ENCODE measurements at places on chromosomes 7 and 10.

- DNase-seq: no peak
These were observed 69.0 kb downstream of the CREB3L2 start for GRCh38 chr7:137932881-137933269.

DNA sequence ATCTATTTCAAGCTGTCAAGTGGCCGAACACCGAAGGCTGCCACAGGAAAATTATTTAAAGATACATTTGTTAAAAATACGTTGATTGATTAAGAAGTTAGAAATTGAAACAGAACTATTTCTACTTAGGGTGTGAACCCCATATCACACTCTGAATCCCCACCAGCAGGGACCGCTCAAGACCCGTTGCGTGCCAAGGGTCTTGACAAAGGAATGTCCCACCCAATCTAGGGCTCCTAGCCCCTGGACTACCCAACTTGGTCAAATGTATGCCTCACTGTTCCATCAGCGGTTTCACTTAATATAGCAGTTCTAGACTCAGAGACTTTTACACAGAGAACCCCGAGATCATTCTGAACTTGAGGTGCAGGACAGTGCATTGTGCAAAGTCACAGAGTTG is 11.6 kb upstream of the PFKFB3 start:
- no peak for DNase-seq

GRCh38 chr7:99112097-99112496 is 31.8 kb downstream of the SMURF1 start:
- DNase-seq: no peak

DNA sequence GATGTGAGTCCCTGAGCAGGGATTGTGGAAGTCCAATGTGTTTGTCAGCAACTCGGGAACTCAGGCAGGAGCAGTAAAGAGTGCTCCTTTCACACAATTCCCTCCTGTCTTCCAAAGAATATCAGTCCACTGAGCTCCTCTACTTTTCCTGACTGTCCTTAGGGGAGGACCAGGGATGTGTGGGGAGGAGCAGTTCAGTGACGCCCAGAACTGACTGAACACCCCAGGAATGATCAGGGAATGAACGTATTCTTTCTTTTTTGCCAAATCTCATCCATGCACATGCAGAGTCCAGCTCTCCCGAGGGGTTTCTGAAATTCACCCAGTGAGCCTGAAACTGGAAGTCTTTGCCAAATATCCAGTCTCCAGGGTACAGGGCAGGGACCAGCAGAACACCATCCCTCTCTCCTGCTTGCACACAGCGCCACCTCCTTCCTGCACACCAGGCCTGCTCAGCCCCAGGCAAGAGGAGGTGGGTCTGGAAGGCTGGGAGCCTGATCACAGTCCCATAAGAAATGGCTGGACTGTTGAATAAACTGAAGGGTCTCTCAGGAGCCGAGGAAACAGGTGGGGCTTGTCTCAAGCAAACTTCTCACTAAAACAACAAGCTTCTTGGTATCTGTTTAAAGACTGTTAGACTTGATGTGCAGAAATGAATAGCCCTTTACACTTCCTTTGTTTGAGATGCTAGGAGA is 294.7 kb downstream of the C7orf25 start:
- no peak for DNase-seq

DNA sequence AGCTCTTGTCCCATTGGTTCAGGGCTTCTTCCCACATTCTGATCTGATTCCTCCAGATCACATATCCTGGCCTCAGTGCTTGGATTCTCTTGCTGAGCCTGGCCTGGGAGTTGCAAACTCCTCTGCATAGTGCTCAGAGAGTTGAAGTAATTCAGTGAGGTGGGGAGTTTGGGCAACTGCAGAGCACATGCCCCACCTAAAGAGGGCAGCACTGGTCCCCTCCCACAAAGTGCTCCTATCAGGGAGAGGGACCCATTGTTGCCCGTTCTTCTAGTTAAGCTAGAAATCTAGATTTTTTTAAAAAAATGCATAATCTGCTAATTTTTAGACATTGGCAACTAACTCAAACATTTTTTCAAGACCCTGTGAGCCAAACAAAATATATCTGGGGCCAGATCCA is 45.1 kb downstream of the CHN2 start:
- DNase-seq: peak; percentile 41

DNA sequence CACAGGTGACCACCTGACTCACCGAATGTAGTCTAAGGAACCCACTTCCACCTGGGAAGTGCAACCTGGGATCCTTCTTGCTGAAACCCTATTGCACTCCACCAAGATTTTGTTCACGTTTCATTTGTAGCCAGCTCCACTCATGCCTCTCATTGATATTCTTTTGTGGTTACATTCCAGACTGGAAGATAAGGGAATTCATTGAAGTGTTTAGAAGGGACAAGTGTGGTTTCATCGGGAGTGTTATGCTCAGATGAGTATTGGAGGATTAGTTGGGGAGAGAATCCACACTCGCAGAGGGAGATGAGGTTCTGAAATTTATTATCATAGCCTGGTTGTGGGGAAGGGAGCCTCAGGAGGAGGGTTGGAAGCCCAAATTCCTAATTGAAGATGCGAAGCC is 320.4 kb downstream of the KCNMA1 start:
- no peak for DNase-seq

GRCh38 chr10:101214446-101215396 is 14.5 kb downstream of the LBX1 start:
- DNase-seq: peak; percentile 72

DNA sequence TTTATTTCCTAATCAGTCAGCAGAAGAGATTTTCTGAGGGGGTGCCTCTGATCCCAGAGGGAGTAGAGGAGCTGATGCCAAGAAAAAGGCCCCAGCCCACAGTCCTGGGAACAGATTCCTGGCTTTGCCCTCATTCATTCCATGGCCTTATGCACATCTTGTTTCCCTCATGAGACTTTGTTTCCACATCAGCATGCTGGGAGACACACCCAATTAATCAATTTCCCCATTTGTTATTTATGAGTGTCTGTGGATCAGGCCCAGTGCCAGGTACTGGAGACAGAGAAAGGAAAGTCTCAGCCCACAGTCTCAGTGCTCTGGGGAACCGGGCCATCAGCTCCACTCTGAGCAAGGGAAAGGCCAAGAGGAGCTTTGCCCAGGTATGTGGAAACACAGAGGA is 496.2 kb upstream of the ZMIZ1 start:
- peak; percentile 28 for DNase-seq

- DNase-seq: no peak
These were observed 16.3 kb downstream of the TCF7L2 start for GRCh38 chr10:112966194-112966855.

- no peak for DNase-seq
These were observed 493.8 kb downstream of the ARL4A start for GRCh38 chr7:13181216-13181615.

DNA sequence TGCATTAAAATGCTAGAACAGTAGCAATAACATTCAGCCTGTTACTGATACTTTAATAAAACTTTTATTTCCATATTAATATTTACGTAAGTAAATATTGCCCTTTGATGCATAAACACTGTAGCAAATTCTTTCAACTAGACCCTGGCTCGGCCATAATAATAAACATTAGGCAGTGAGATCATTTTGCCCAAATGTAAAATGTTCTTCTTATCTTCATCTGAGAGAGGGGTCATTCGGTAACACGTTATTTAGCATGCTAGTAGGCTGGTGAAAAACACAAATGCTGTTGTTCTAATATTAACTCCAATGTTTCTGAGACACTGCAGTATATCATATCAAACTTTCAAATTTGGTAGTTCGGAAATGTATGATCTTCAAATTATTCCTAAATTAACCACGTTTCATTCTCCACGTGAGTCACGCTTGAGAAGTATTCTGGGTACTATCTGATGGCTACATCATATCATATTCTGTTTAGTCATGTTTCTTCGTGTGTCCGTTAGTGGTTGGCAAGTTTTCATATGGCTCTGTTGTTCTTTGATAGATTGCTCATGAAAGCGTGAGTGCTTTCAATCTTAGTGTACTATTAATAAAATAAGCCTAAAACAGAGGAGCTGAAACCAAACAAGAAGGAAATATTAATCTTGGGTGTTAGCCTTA is 145.8 kb downstream of the NSUN6 start:
- no peak for DNase-seq

GRCh38 chr10:91479583-91479982 is 69.4 kb downstream of the HECTD2 start:
- no peak for DNase-seq

GRCh38 chr7:117612637-117613036 is 132.8 kb downstream of the CFTR start:
- DNase-seq: no peak

- peak; percentile 52 for DNase-seq
These were observed 17.2 kb upstream of the SLC18A3 start for GRCh38 chr10:49592726-49593563.

- no peak for DNase-seq
These were observed 41.4 kb downstream of the GNA12 start for GRCh38 chr7:2802504-2803341.

- no peak for DNase-seq
These were observed 92.9 kb upstream of the LRRTM3 start for GRCh38 chr10:66832781-66833422.

GRCh38 chr7:138297526-138297925 is 162.5 kb upstream of the TRIM24 start:
- no peak for DNase-seq
